Activated CD8-positive, alpha-beta T cell treated with anti-CD3 and anti-CD28 coated beads for 36 hours (primary cell): ENCODE measurements at places on chromosomes 5 and 9.

- no peak for DNase-seq
These were observed 77.0 kb upstream of the COL5A1 start for GRCh38 chr9:134564431-134565170.

DNA sequence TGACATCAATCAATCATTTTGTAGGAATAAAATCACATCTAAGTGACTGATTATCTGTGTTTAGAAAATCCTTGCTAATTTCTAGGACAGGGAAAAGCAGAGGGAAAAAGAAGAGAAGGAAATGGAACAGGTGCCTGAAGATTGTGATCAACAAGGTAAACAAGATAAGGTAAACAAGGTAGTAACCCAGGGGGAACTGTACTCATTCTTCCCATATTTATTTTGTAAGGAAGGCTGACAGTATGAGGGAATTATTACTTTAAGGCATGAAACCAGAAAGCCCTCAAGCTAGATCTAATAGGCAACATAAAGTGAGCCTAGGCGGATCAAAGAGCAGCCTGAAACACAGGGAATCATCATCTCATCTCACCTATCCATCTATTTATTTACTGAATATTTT, 231.1 kb downstream of the MLLT3 start:
- DNase-seq: no peak

- peak; percentile 63 for DNase-seq
These were observed 16.7 kb upstream of the COMMD10 start for GRCh38 chr5:116068028-116068632.

DNA sequence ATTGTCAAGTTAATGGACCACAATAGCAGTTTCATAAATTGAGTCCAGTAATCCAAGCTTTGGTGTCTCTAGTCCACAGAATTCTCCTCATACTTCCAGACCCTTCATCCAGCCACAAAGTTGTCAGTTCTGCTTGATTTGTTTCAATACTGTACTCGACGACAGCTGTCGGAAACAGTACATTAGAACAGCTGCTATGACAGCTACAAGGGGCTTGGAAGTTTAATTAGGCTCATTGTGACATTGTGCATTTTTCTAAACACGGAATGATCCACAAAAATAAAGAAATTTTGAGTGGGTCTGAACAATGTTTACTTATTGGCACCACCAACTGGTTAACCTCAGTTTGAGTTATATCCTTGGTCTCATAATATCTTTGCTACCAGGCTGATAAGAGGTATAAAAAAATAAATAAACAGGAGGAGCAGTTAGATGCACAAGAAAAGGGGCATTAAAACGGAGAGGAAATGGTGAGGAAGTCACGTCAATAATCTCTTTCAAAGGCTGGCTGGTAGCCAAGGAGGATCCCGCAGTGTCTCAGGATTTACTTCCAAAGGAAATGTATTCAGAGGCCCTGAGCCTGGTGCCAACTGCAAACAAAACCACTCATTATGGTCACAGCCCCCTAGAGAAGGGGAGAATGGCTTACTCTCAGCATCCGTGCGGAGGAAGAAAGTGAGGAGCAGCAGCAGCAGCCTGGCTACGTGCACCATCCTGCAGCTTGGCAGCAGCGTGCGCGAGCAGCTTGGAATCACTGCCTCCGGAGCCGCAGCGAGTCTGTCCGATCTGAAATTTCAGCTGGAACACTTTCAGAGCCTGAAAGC, 933.8 kb upstream of the DMAC1 start:
- DNase-seq: no peak

GRCh38 chr5:24749701-24750100, 104.9 kb upstream of the CDH10 start:
- no peak for DNase-seq

GRCh38 chr9:136399176-136400037, 563 bp downstream of the SNAPC4 start:
- DNase-seq: peak; percentile 48

- no peak for DNase-seq
These were observed 12.1 kb upstream of the PLEKHG4B start for GRCh38 chr5:79821-80220.

- no peak for DNase-seq
These were observed 7.6 kb upstream of the CLPTM1L start for GRCh38 chr5:1352231-1353219.

GRCh38 chr5:10461041-10461440, 19.4 kb downstream of the ROPN1L start:
- no peak for DNase-seq

DNA sequence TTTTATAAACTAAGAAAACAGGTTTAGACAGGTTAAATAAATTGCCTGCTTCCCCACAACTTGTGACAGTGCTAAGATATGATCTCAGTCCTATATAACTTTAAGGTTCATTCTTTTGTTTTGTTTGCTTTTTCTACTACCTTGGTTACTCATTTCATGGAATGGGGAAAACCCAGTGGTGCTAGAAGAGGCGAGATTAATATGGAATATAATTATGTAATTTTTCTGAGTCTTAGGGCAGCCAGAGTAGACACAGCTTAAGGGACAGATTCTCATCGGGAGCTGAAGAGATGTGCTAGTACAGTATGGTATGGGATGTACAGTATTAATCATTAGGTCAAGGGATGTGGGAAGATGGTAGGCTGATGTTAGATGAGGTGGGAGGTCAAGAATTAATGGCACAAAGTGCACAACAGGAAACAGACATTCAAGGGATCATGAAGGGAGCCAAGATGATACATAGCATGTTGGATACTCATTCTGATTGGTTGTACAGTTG, 6.2 kb downstream of the TRIM32 start:
- DNase-seq: no peak

GRCh38 chr5:176796411-176796810, 13.9 kb upstream of the UNC5A start:
- DNase-seq: no peak

- DNase-seq: no peak
These were observed 7.1 kb upstream of the PJA2 start for GRCh38 chr5:109416882-109417281.

DNA sequence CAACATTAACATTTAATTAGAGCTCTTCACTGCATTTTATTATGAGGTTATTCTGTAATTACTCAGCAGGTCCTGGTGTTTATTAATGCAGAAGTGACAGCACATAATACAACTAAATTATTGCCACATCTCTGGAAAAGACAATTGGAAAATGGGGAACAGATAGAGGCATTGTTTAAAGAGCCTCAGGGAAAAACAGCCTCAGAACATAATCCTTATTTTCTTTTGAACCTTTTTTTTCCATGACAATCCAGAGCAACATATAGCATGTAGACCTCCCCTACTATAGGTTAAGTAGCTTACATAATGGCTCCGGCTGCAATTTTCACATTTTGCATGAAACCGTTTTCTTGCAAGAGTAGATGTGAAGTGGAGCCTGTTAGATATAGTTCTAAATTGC, 87.2 kb downstream of the RMI1 start:
- DNase-seq: no peak

DNA sequence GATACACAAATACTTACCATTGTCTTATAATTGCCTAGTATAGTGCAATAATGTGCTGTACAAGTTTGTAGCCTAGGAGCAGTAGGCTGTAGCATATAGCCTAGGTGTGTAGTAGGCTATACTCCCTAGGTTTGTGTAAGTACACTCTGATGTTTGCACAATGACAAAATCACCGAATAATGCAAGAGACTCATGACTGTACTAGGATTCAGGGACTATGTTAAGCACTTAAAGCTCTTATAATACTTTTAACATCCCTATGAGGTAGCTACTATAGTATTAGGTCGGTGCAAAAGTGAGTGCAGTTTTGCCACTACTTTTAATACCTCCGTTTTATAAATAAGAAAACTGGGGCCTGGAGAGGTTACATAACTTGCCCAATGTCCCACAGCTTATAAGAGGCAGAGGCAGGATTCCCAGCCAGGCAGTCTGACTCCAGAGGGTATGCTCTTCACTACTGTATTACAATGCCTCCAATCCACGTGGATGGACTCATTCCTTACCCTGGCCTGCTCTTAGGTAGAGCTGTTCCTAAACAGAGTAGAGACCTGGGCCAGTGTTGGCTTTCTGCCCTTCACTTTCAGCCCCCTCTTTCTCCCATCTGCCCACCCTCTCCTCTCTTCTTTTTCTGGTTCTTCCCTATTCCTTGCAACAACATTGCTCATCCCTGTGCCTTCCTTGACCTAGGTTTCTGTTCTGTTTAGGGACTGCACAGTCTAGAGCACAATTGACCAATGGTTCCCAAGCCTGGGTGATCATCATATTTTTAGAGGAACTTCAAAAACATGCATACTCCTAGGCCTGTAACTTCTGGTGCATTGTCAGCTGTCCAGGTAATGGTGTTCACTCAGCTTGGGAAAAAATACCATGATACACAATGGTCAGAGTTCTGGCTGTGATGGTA, 114.0 kb downstream of the CARTPT start:
- no peak for DNase-seq

DNA sequence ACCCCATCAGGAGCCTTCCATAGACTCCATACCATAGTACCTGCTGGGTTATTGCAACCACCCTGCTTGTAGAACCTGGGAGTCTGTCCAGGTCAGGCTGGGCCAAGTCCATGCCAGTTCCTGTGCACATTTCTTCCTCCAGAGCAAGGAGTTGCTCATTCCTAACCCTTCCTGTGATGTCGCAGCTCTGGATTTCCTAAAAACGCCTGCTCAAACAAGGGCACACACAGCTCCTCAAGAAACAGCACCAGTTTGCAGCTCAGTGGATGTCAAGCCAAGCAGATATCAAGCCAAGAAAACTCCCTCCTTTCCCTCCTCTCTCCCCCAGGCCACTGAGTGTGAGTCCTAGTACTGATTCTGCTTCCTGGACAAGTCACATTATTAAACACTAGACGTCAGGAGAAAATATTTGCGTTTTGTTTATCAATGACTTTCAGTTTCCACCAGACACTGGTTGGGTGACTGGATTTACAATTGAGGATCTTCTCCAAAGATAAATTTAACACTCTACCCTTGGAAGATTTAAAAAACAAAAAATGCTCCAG, 59.6 kb downstream of the SLC1A1 start:
- DNase-seq: no peak

GRCh38 chr9:136441191-136441680, 1.6 kb upstream of the INPP5E start:
- no peak for DNase-seq

- DNase-seq: peak; percentile 42
These were observed 240.5 kb downstream of the HSPA4 start for GRCh38 chr5:133292300-133292699.

GRCh38 chr9:117464941-117465616, 50.2 kb upstream of the ASTN2 start:
- DNase-seq: no peak

DNA sequence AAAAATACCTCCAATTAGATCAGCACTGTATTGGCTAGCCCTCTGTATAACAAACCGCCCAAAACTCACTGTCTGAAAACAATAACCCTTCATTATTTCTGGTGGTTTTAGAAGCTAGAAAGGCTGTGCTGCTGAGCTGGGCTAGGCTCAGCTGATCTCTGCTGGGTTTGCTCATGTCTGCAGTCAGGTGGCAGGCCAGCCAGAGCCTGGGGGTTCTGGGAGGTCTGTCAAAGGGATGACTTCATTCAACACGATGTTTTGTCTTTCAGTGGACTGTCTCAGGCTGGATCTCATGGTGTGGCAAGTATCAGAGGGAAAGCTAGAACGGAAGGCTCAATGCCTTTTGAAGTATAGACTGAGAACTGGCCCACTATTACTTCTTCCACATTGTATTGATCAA, 335.1 kb upstream of the DMAC1 start:
- DNase-seq: no peak

GRCh38 chr5:154892369-154892771, 33.9 kb downstream of the CNOT8 start:
- DNase-seq: no peak

- no peak for DNase-seq
These were observed at the start of gene CCDC192 for GRCh38 chr5:127702926-127703561. CCDC192 (plus strand) TSS chr5:127703391; CDS start chr5:127703446, 55 bp downstream.

GRCh38 chr9:126698756-126699155, 85.0 kb downstream of the LMX1B start:
- no peak for DNase-seq

DNA sequence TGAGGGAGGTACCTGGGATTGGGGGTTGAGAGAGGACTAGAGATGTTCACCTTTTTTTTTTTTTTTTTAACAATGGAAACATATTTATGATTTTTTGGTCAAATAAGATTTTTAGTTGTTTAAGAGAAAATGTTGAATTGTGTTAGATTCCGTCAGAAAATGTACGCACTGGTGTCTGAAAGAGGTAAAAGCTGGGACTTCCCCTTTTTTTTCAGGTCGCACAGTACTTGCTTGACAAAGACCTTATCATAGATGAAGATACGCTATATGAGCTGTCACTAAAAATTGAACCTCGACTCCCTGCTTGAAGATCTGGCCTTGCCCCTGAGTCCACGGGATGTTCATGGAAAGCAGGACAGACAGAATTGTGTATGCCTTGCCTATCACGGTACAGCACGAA, 7.7 kb upstream of the CKMT2 start:
- no peak for DNase-seq

- no peak for DNase-seq
These were observed 181.6 kb downstream of the TRIM36 start for GRCh38 chr5:114988096-114988495.

- no peak for DNase-seq
These were observed 211.5 kb downstream of the TSSK1B start for GRCh38 chr5:113223315-113223714.

GRCh38 chr5:116645627-116646026, 71.0 kb upstream of the SEMA6A start:
- no peak for DNase-seq

- no peak for DNase-seq
These were observed 278.6 kb downstream of the SPOCK1 start for GRCh38 chr5:137220523-137220927.

DNA sequence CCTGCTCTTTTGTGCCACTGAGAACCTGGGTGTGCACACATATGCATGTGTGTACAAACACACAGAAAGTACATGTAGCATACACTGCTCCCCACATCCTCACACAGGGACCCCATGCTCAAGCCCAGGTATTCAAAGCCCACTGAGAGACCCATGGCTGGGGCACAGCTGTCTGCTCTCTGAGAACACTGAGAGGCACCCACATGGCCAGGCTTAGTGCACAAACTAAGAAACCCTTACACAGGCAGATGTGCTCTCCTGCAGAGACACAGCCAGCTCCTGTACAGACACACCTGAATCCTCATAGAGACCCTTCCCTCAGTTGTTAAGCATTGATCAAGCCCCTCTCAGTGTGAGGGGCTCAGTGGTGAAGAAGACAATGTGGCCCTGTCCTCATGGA, 92.5 kb downstream of the CACNA1B start:
- no peak for DNase-seq

DNA sequence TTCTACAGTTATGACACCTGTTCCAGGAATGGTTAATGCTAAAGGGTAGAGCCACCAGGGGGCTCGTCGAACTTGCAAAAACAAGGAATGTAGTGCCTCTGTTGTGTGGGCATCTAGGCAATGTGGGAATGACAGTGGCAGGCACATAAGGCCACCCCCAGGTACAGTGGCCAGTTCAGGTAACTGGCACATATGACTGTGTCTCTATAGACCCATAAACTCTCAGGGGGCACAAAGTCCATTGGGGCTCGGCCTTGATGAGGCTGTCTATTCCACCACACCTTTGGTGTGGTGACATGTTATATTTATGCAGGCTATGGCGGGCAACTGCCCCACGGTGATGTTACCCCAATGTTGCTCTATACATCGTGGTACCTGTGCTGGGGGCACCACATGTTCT, 59.6 kb upstream of the FAM120A start:
- no peak for DNase-seq

- DNase-seq: no peak
These were observed 296.6 kb upstream of the RASA1 start for GRCh38 chr5:86971034-86971571.
